ENCODE measurements at places on chromosomes 3 and 15.

DNA sequence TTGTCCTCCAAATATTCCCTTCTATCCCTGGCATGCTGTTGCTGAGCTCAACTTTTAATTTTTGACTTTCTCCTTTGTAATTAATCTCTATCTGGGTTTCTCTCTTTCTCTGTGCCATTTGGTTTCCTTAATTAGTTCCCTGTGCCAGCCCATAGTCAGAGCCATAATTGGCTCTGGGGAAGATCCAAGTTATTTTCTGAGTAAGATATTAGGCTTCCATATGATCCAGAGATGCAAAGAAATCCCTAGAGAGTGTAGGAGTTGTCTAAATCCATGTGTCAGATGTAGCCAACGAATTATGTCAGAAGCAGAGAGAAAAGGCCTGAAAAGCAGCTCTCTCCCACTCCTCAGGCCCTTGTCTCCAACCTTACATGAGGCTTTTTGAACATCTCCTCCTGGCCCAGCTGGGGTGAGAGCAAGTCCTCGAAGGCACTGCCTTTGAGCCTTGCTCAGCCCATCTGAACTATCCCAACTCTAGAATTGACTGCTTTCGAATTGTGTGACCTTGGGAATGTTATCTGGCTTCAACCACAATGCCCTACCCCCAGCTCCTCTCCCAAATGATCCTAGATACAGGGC is 46.4 kb downstream of the MOBP start:
- no peak for DNase-seq

GRCh38 chr3:189325454-189325853 is 153.7 kb downstream of the TPRG1 start:
- DNase-seq = no peak

DNA sequence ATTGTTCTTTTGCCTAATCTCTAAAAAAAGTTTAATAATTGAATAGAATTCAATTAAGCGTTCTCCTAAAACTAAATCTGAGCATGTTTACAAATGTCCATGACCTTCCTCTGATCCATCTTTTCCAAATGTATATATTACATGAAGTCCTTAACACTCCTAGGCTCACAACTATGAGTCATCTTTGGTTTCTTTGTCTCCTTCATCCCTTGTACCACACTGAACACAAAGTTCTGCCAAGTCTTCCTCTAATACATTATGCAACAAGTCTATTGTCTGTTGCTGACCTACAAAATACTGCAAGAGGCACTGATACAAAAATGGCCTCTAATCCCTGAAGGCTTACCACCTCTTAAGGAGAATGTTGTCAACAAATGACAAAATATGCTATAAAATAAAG is 550.2 kb downstream of the PYDC2 start:
- no peak for DNase-seq

DNA sequence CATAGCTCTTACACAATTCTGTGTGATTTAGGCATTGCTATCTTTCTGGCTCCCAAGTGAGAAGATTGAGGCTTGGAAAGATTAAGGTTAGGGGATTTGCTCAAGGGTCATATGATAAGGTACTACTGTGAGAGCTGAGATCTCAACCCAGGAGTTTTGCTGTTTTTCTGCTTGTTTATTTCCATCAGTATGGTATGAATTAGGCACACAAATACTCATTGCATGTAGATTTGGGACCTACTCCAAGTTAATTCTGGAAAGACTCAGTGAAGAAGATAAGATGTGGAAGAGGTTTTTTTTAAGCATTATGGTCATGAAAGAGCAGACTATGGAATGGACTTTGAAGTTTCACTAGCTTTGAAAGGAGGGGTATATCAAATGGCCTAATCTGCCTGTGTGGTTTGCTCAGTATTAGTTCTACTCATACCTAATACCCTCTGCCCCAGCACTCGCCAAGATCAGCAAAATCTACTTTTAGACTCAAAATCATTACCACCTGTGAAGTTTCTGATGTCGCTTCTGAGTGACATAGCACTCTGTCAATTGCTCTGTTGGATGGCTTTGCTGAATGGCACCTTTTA is 12.5 kb downstream of the MBNL1 start:
- DNase-seq = no peak

Measured in SW 1271 (cell line).